Trophoblast cell (in vitro differentiated cells and primary cell): ENCODE measurements at places on chromosomes 3 and 15.

- no peaks in the 10 kb centered on the region for H3K4me1 ChIP-seq
- DNase-seq: no peak
- no peaks in the 10 kb centered on the region for H3K27me3 ChIP-seq
- no peak overlapping the region for H3K4me3 ChIP-seq
These were observed 197.1 kb downstream of the UACA start for GRCh38 chr15:70566047-70566835.

GRCh38 chr3:12527757-12528143 is 17.5 kb downstream of the MKRN2OS start:
- peaks cover 7% of the 10 kb centered on the region for H3K36me3 ChIP-seq
- no peaks in the 10 kb centered on the region for H3K4me1 ChIP-seq
- H3K4me3 ChIP-seq: no peak overlapping the region
- no peak for DNase-seq

GRCh38 chr15:101201411-101202174 is 50.3 kb downstream of the CHSY1 start:
- peak; percentile 81 for DNase-seq
- no peak overlapping the region for H3K27ac ChIP-seq
- no peak overlapping the region for H3K4me3 ChIP-seq
- H3K4me1 ChIP-seq: peaks cover 9% of the 10 kb centered on the region
- H3K27me3 ChIP-seq: no peaks in the 10 kb centered on the region

DNA sequence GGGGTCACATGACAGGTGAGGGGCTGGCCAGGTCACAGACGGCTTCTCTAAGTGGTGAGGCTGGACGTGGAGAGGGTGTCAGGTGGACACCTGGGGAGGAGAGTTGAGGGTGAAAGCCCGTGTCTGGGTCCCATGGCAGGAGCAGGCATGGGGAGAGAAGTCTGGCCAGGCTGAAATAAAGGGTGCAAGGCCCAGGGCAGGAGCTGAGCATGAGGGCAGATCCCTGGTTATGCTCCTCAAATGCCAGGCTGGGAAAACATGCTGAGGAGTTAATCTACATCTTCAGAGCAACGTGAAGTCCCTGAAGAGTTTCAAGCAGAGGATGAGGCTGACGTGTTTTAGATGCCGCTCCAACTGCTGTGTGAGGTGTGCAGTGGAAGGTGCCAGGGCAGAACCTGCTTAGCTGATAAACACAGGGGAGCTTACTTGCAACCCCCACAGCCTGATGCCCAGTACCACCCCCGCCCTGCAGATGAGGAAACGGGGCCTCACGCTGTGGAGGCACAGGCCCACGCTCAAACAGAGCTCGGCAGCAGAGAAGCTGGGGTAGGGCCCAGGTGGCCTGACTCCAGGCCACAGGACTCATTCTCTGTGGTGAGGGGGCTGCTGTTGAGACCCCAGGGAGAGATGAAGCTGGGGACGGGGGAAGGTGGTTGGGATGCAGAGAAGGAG is 40.5 kb downstream of the HCN4 start:
- no peaks in the 10 kb centered on the region for H3K27me3 ChIP-seq
- peaks cover 25% of the 10 kb centered on the region for H3K36me3 ChIP-seq
- no peak for DNase-seq
- no peak overlapping the region for H3K27ac ChIP-seq
- H3K4me3 ChIP-seq: no peak overlapping the region

DNA sequence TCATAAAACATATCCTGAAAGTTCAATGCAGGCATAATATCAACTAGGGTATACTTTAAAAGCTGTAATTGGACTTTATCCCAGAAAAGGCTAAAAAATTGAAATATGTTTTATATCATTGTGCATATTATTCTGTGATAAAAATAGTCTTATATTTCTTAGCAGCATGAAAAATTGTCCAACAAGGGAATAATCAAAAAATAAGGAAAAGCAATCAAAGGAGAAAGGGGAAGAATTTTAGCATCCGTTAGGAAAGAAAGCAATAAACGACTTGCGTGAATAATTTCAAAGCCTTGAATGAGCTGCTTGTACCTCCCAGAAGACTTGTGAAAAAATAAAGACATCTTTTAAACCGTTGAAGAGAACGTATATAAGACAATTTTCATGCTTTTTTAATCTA is 1369.8 kb upstream of the GBE1 start:
- no peak overlapping the region for H3K27ac ChIP-seq
- no peaks in the 10 kb centered on the region for H3K4me1 ChIP-seq
- no peak for DNase-seq
- H3K36me3 ChIP-seq: no peaks in the 10 kb centered on the region

DNA sequence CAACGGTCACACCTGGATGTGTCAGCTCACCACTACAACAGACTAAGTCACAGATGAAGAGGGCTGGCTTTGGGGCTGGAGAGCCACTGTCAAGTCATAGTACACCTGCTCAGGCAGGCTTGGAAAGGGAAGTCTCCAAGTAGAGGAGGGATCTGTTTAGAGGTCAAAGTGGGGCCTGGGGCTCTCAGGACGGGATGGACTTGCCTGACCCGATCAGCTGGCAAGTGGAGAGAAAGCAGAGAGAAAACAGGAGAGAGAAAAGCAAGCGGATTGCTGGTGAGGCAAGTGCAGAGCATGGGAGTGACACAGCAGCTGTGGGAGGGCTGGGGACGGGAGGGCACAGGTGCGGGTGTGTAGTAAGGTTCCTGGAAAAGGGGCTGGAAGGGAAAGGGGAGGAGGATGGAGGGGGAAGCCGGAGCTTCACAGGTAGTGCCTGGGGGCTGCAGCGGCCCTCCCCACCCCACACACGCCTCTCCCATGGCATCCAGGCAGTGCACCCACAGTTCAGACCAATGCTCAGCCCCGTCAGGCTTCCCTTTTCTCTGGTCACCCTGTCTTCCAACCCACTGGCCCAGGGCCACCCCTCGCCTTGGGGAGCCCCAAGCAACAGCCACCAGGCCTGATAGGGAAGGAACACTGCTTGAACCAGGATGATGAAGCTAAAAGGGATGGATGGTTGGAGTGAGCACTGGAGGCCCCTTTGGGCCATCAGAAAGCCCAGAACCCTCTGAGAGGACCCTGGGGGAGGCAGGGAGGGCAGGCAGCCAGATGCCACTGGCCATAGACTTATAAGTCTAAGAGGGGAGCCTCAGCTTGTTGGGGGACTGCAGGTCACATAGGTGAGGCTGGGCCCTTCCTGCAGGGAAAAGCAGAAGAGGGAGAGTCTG is 8.5 kb downstream of the RPS17 start:
- H3K4me3 ChIP-seq: no peak overlapping the region
- peaks cover 29% of the 10 kb centered on the region for H3K36me3 ChIP-seq

DNA sequence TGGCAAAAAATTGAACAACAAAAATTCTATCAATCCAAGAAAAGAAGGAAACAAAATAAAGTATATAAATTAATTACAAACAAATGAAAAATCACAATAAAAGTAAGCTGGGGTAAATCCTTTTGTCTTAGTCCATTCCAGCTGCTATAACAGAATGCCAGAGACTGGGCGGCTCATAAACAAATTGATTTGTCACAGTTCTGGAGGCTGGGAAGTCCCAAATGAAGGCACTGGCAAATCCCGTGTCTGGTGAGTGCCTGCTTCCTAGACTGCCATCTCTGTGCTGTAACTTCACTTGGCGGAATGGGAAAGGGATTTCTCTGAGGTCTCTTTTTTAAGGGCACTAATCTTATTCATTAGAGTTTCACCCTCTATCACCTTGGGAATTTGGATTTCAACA is 53.6 kb upstream of the RPL35A start:
- no peaks in the 10 kb centered on the region for H3K27me3 ChIP-seq
- no peaks in the 10 kb centered on the region for H3K36me3 ChIP-seq
- no peak for DNase-seq
- H3K27ac ChIP-seq: no peak overlapping the region

- H3K36me3 ChIP-seq: peaks cover 4% of the 10 kb centered on the region
- DNase-seq: peak; percentile 53
- no peak overlapping the region for H3K4me3 ChIP-seq
These were observed 33.8 kb downstream of the GLCE start for GRCh38 chr15:69194025-69194827.

DNA sequence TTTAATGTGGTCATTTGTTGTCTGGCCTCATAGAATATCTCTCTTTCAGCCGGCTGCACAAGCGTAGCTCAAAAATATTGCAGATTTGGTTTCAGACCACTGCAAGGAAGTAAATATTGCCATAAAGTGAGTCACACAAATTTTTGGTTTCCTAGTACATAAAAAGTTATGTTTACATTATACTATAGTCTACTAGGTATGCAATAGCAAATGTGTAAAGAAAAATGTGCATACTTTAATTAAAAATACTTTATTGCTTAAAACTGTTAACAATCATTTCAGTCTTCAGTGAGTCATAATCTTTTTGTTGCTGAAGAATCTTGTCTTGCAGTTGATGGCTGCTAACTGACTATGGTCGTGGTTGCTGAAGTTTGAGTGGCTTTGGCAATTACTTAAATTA is 425.1 kb upstream of the ROBO1 start:
- no peak overlapping the region for H3K27ac ChIP-seq
- no peak for DNase-seq
- no peaks in the 10 kb centered on the region for H3K4me1 ChIP-seq

DNA sequence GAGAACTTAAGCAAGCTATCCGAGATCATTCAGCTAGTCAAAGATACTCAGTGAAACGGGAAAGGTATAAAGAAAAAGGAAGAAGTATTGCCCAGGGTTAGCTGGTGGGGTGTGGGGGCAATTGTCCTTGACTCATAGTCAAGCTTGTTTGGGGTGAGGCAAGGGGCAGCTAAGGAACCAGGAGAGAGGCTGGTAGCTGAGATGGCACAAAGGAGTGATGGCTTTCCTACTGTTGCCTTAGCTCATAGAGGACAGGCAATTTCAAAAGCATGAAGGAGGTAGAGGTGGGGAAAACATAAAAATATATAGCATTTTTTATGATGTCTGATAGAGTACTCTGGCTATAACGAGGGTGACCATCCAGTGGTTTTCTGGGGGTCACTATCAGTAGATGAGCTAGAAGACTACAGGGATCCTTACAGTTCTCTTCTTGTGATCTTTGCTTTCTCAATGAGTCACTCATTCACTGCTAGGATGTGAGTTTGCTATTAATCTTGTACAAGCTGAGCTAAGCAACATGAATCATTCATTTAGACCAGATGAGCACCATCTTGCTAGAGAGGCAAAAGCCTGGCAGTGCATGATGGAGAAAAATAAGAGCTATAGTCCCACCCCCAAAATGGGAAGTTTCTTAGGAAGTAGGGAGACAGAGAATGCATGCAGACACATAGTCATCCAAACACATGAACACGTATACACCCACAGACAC is 207.1 kb upstream of the PFN2 start:
- H3K36me3 ChIP-seq: no peaks in the 10 kb centered on the region
- H3K4me1 ChIP-seq: no peaks in the 10 kb centered on the region
- no peak overlapping the region for H3K27ac ChIP-seq
- no peak for DNase-seq
- H3K27me3 ChIP-seq: no peaks in the 10 kb centered on the region
- no peak overlapping the region for H3K4me3 ChIP-seq

DNA sequence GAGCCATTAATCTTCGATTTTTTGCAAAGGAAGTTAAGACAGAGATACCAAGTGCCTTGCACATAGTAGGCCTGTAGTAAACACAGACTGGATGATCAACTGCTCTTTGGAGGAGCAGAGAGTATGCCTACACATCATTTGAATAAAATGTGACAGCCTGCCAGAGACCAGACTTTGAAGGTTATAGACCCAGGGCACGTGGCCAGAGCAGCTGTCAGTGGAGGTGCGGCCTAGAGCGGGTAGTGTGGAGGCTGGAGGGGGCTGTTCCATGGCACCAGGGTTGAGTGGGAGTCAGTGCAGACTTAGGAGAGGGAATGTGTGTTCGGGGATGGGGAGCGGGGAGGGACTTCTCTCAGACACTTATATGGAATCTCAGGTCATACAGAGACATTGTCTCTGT is 80.8 kb downstream of the SMAD3 start:
- no peaks in the 10 kb centered on the region for H3K36me3 ChIP-seq
- peaks cover 65% of the 10 kb centered on the region for H3K4me1 ChIP-seq

DNA sequence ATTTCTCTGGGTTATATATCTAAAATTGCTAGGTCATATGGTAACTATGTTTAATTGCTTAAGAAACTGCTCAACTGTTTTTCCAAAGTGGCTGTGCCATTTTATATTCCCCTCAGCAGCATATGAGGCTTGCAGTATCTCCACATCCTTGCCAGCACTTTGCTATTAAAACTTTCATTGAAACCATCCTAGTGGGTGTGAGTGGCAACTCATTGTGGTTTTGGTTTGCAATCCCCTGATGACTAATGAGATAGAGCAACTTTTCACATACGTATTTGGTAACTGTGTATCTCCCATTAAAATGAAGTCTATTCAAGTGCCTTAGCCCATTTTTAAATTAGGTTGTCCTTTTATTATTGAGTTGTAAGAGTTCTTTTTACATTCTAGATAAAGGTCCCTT is 17.3 kb downstream of the KPNA1 start:
- no peak overlapping the region for H3K4me3 ChIP-seq
- H3K27me3 ChIP-seq: no peaks in the 10 kb centered on the region
- peak; percentile 16 for DNase-seq
- peaks cover 3% of the 10 kb centered on the region for H3K36me3 ChIP-seq
- no peak overlapping the region for H3K27ac ChIP-seq

DNA sequence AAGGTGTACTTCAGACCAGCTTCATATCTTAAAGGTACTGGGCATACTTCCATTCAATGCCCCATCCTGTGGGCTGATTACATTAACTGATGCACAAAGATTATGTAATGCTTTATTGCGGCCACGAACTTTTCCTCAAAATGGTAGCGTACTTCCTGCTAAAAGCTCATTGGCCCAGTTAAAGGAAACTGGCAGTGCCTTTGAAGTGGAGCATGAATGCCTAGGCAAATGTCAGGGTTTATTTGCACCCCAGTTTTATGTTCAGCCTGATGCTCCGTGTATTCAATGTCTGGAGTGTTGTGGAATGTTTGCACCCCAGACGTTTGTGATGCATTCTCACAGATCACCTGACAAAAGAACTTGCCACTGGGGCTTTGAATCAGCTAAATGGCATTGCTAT is 3.4 kb downstream of the SKIL start:
- H3K4me3 ChIP-seq: no peak overlapping the region
- peaks cover 11% of the 10 kb centered on the region for H3K4me1 ChIP-seq
- H3K27me3 ChIP-seq: no peaks in the 10 kb centered on the region
- peaks cover 24% of the 10 kb centered on the region for H3K36me3 ChIP-seq

DNA sequence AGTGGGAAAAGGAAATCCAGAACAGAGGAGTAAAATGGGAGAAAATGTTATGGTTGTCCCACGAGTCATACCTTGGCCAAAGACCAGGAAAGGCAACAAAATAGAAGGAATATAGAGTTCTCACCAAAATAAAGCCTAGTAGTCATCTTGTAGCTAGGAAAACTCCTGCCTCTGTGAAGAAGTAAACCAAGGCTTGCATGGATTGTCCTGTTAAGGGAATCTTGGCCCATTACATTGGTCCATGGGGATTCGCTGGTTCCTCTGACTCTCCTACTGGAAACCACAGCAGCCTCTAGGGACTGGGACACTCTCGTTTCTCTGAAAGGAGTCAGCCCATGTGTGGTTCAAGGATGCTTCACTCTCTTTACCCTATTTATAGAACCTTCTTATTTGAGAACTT is 62.9 kb upstream of the FNDC3B start:
- no peak overlapping the region for H3K4me3 ChIP-seq
- no peaks in the 10 kb centered on the region for H3K36me3 ChIP-seq
- H3K27me3 ChIP-seq: no peaks in the 10 kb centered on the region
- DNase-seq: no peak
